Activated T-cell treated with anti-CD3 and anti-CD28 coated beads for 1 hour (primary cell): ENCODE measurements at places on chromosomes 4 and X.

DNA sequence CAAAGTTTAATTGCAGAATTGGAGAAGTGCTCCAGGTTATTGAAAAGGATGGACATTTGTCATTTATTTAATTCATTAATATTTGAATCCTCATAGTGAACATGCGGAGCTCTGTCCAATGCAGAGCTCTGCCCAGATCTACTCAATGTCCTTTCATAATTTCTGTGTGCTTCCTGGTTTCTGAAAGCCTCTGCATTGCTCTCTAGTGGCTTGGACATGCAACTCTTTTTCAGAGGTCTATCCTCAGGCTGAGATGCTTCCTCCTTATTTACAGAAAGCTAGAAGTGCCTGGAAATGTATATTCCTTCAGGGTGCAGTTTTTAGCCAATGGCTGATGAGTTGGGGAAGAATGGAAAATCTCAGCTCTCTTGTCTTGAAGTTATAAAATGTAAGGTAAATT, 786.1 kb upstream of the AADAT start:
- DNase-seq: no peak

GRCh38 chr4:84498935-84499623, at the start of gene NKX6-1:
Gene NKX6-1 (minus strand): TSS chr4:84499292. CDS start chr4:84498228, 1,064 bp downstream.
- no peak for DNase-seq

DNA sequence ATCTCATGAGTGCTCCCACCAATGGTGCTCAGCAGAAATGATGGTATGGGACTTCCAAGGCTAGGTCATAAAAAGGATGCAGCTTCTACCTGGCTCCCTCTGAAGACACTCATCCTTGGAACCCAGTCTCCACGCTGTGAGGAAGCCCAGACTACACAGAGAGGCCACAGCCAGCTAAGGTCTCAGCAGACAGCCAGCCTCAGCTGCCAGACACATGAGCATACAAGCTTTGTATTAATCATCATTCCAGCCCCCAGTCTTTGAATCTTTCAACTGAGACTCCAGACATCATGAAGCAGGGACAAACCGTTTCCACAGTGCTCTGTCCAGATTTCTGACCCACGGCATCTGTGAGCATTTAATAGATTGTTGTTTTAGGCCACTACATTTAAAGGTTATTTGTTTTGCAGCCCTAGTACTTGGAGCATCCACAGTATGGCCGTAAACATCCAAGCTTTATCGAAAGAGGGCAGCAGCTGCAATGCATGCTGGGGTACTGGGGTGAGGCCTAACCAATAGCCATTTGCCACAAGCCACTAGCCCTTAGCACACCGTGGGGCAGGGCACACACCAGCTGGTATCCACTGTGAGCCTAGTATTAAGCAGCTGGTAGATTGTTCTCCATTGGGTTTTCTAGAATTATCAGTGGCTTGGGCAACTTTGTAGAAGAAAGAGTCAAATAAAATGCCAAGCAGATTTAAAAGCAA, 449.1 kb downstream of the BCOR start:
- no peak for DNase-seq

GRCh38 chr4:53450773-53451172, 73.3 kb downstream of the FIP1L1 start:
- no peak for DNase-seq

GRCh38 chr4:7857238-7857701, 82.4 kb downstream of the AFAP1 start:
- no peak for DNase-seq

- no peak for DNase-seq
Observed at GRCh38 chr4:99965674-99966350, 15.7 kb upstream of the H2AZ1 start.

- DNase-seq: no peak
Observed at GRCh38 chr4:15542760-15543159, 73.1 kb downstream of the CC2D2A start.

- DNase-seq: no peak
Observed at GRCh38 chr4:154741922-154742850, 1.6 kb upstream of the LRAT start.

GRCh38 chr4:62528874-62529273, 1328.7 kb downstream of the ADGRL3 start:
- DNase-seq: no peak

DNA sequence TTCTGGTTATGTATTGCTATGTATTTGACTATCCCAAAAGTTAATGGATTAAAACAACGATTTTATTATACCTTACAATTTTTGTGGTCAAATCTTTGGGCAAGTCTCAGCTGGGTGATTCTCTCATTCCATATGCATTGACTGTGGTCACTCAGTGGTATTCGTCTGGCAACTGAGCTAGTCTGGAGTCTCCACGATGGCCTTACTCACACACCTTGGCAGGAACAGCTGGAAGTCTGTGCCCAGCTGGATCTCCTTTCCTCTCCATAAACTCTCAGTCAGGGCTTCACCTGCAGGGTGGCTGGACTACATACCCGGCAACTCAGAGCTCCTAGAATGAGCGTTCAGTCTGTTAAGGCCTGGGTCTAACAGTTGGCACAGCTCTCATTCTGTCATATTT, 141.1 kb upstream of the WDFY3 start:
- no peak for DNase-seq

GRCh38 chrX:23826653-23827052, 43.7 kb downstream of the SAT1 start:
- no peak for DNase-seq

DNA sequence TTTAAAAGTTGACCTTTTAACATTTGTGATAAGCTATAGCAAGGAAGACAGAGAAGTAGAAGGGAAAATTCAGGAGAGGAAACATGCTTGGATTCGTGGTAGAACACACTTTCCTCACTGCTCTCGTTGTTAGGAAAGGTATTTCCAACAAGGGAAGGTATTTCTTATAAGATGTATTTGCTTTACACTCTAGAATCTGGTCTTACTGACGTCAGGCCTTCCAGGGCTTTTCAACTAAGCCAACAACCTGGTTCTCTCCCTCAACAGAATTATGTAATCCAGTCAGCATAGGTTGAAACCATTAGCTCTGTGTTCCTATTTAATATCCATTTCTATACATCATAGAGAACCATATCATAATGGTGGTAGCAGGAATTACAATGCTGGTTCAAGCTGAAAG, 241.9 kb downstream of the SLC39A8 start:
- DNase-seq: no peak

DNA sequence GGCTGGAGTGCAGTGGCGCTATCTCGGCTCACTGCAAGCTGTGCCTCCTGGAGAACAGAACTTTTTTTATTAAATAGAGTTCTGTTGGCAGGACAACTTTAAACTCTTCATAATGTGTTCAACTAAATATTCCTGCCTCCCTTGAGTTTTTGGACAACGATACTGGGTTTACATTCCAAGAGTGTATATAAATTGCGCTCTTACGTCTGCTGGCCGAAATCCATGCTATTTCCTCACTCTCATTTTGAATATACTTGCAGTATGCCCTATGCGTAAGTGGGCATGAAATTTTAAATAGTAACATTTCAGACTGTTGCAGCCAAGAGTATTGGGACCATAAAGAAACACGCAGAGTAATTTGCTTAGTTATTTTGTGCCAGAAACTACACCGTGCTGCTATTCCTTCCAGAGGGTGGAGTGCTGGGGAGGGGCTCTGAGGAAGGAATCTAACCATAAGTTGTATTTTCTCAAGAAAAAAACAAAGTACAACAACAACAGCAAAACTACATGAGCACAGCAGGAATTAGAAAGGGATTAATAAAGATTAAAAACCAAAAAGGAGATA, 480.0 kb downstream of the NLGN4X start:
- DNase-seq: no peak

DNA sequence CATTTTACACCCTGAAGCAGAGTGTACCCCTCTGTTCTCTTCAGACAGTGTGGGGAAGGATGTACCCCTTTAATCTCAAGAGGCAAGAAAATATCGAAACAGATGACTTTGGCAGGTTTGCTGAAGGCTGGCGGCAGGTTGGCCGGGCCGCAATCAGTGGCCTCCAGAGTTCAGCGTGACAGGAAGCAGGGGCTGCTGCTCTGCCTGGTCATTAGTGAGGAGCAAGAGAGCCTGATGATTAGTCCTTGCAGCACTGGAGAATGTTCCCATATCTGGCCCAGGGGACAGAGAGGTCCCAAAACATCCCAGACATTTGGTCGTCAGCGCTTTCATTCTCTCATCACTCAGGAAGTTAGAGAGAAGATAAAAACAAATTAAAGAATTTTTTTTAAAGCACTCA, 352.8 kb downstream of the SPRY1 start:
- DNase-seq: no peak

DNA sequence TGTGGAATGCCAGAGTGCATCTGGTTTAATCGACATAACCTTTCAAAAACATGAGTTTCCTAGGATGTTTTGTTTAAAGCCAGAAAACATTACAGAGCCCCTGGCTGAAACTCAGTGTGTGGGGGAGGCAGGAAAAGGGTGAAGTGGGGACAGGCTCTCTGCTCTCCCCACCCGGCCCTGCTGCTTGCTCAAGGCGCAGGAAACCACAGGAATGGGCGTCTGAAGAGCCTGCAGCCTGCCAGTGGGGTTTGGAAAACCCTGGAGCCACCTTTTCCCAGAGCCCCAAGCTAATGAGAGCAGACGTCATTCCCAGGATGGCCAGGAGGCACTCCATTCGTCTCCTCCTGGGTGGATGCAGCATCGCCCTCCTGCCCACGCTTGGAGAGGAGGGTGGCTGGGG, 240.6 kb downstream of the AFAP1 start:
- DNase-seq: no peak

DNA sequence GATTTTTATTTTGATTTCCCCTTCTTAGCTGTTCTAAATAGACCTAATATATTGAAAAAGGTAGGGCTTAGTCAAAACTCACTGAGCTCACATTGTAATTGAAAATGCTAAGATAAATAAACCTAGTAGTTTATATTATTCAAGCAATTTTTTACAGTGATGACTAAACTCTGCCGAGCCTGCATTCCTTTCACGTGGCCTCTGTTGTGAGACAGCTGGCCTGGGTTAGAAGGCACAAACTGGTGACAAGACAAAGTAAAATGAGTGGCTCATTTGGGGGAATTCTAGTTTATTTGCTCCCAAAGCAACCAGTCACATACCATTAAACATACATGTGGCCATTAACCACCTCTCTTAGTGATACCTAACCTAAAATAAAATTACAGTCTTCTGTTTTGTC, 169.4 kb upstream of the TEX13C start:
- no peak for DNase-seq

DNA sequence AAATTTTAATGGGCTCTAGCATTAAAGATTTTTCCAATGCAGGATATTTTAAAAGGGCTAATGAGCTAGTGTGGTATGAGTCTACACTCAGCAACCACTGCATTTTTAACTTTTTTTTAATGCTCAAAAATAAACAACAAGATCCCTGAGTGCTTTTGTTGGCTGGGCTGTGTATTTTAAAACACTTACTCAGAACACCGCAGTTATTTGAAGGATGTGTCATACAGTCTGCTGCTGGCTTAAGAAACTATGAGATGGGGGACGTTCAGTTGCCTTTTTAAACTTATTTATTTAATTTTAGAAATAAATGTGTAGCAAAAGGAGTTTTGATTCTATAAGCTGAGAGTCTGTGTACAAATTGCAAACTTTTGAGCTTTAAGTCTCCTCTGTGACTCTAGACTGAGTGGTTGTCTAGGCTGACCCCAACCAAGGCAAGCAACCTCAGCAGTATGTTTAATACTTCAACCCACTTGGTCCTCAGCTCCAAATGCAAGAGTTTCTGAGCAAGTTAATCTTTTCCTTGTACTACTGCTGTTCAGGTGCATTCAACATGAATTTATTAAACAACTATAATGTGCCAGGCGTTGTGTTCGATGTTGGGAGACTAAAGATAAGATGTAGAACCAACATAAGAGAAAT, 278.6 kb upstream of the DIPK2B start:
- no peak for DNase-seq

DNA sequence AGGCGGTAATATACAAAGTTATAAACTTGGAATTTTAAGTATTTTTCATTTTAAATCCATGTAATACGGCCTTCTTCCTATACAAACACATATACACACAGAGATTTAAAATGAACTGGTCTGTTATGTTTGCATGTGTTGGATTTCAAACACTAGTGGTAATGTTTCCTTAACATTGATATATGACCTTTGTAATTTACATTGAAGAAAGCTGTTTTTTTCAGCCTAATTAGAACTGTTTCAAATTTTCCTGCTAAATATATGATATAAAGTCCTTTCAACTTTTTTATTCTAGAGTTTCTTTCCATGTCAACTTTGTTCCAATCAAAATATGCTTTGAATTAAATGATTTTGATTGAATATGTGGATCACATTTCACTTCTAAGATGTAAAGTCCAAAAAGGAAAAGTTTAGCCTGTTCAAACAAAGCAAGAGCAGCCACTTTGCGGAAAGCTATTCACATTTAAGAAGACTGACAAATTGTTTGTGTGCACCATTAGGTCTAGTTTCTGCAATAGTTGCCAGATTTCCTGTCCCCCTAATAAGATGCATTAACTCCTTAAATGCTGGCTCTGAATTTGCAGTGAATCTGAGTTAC, 226.0 kb upstream of the MAB21L2 start:
- DNase-seq: no peak

GRCh38 chr4:162323919-162324318, 160.1 kb upstream of the FSTL5 start:
- no peak for DNase-seq

DNA sequence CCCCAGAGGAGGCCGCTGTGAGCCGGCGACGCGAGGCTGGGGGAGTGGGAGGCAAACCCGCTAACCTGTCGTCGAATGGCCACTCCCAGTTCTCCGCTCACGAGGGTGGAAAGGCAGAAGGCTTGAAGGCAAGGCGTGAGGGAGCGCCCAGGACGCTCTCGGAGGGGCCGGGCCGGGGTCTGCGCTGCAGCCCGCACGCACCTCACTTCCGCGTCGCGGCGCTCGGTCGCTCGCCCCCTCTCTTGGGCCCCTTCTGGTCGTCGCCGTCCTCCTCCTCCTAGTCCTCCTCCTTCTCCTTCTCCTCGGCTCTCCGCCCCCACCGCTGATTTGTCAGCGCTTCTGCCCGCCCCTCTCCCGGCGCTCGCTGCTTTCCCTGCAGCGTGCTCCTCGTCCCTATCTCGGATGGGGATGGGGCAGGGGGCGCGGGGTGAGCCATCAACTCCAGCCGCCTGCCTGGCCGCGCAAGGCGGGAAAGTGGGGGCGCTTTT, at the start of gene SNCA:
Gene SNCA, minus strand, starts transcription at position 265 of the 488 bp plus-strand sequence. CDS start 1,494 bp downstream, outside the sequence.
- DNase-seq: no peak

- no peak for DNase-seq
Observed at GRCh38 chrX:109475174-109475891, 6.6 kb downstream of the GUCY2F start.

GRCh38 chr4:178165951-178166308, 723.7 kb upstream of the AGA start:
- no peak for DNase-seq

DNA sequence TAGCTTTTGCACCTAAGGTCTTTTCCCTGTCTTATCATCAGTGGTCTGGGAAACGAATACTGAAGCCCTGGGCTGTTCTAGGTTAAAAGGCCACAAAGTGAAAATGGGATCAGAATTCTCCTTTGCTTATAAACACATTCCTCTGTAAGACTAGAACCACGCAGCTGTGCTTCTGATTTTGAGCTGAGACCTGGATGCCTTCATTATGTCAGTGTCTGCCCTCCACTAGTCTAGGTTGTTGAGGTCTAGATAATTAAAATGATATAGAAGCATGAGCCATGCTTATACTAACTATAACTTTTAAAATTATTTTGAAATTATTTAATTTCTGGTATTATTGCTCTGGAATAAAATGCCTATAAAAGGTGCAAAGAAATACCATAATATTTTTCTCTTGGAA, 403.9 kb downstream of the ADGRL3 start:
- no peak for DNase-seq
